Parietal lobe (tissue), 2 donors: ENCODE measurements at places on chromosomes 2 and 18. TPM values are rescaled to one million over a fixed set of nuclear protein-coding genes. Genes with fewer than 3 reads are reported as not detected.

Gene KLHL30
- not detected for total RNA-seq

Gene CPO
- not detected for total RNA-seq

Gene CAPN14
- 4.1 TPM for total RNA-seq

Gene STK36
- 77.0 TPM for total RNA-seq

Gene COPS9
- 68.5 TPM for total RNA-seq

Gene NT5C1B
- not detected for total RNA-seq

Gene SKOR2
- not detected for total RNA-seq

Gene SPATS2L
- total RNA-seq = 54.5 TPM

Gene CIB4
- total RNA-seq = not detected

Gene CRACDL
- 0.94 TPM for total RNA-seq

Gene ANKMY1
- 27.9 TPM for total RNA-seq

Gene FSHR
- total RNA-seq = not detected

Gene SPATA3
- total RNA-seq = not detected

Gene RUFY4
- total RNA-seq = not detected

Gene FAM110C
- total RNA-seq = 2.8 TPM

Gene FOXI3
- total RNA-seq = 0.63 TPM

Gene MYO5B
- 39.4 TPM for total RNA-seq

Gene ATF2
- total RNA-seq = 148 TPM

Gene STARD6
- not detected for total RNA-seq

Gene RAPGEF4
- total RNA-seq = 27.5 TPM

Gene CAB39
- 121 TPM for total RNA-seq

Gene IL1RL2
- 0.63 TPM for total RNA-seq

Gene SMYD5
- total RNA-seq = 32.9 TPM

Gene SKA1
- total RNA-seq = 1.9 TPM

Gene C2orf80
- total RNA-seq = 21.0 TPM

Gene KRCC1
- total RNA-seq = 11.6 TPM

Gene RAB17
- total RNA-seq = not detected

Gene COL4A4
- 0.94 TPM for total RNA-seq

Gene OBSL1
- 79.5 TPM for total RNA-seq

Gene SCYGR7
- total RNA-seq = not detected

Gene LINC00305
- not detected for total RNA-seq

Gene ASPRV1
- total RNA-seq = 8.8 TPM

Gene GCG
- total RNA-seq = not detected

Gene VAMP8
- 0.94 TPM for total RNA-seq

Gene CNGA3
- 6.3 TPM for total RNA-seq

Gene PAX8
- 0.31 TPM for total RNA-seq

Gene SCTR
- total RNA-seq = not detected

Gene FSIP2
- 11.0 TPM for total RNA-seq
